Femur (tissue), 1 donor: ENCODE measurements at places on chromosomes 3 and 15.

DNA sequence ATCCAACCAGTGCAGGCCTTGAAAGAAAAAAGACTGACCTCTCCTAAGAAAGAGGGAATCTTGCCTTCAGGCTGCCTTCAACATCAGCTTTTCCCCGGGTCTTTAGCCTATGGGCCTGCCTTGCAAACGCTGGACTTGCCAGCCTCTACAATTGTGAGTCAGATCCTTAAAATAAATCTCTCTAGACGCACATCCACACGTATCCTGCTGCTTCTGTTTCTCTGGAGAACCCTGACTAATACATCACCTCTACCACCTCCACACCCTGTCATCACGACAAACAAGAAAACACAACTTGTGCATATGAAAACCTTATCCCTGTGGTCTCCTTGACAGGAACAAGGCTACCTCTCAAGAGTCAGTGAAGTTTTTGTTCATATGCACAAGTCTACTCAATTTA, 11.8 kb downstream of the CYFIP1 start:
- no peak for DNase-seq

DNA sequence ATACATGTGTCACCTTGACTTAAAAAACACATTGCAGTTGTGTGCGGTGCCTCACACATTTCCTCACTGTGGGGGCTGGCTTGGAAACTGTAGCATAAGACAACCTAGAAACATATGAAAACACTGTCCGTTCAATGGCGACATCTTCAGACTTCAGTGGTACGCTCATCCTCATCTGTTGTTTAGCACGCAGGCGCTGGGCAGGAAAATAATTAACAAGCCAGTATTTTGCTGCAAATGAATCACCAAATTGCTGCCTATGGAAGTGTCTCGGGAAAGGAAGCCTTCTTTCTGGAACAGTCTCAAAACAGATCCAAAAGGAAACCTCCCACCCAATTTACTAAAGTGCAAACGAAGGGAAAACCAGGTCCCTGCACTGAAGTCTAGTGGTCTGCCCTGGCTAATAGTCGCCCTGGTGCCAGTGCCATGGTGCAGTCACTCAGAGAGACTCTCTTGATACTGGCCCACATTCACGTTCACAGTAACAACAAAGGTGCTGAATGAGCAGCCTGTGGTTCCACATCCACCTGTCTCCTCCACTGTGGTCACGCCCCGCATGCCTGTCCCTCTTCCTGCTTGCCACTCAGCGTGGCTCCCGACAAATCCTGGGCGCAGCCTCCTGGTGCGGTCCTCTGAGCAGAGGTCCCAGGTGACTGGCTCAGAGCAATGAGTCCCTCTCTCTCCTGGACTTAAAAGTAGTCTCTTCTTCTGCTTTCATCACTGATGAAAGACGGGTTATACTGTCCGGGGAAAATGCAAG, 35.6 kb upstream of the MUC13 start:
- DNase-seq = no peak

- DNase-seq = no peak
These were observed 2.9 kb downstream of the TNFSF10 start for GRCh38 chr3:172520301-172520831.

GRCh38 chr3:186418671-186419145, 56.7 kb upstream of the DGKG start:
- no peak for DNase-seq

DNA sequence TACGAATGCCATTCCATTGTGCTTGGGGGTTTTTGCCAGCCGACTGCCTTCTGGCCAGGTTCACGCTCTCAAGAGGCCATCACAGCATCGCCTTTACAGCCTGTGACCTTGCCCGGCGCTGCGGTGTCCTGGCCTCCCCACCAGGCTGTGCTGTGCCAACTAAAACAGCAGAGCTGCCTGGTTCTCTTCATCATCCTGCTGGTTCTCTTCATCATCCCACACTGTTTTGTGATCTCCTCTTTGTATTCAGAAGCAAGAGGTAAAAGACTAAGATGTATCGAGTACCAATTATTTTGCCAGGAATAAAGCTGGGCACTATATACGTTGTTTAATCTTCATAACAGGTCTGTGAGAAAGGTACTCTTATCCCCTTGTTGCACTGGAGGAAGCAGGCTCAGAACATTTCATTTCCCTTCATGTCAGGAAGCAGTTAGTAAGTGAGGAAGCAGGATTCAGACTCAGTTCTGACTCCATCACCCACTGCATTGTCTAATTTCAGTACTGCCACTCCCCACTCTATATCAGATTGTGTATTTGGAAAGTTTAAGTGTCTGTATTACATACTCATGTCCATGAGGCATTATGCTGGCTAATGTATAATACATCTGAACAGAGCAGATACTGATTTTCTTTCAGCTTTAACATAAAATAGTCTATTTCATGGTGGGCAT, 92.7 kb downstream of the LRRC28 start:
- DNase-seq = peak; percentile 33

GRCh38 chr3:134134240-134134639, 104.5 kb upstream of the SLCO2A1 start:
- DNase-seq = no peak

- DNase-seq = peak; percentile 64
These were observed 147.5 kb downstream of the FILIP1L start for GRCh38 chr3:99966662-99967416.

GRCh38 chr15:96860741-96861140, 530.2 kb downstream of the NR2F2 start:
- no peak for DNase-seq

DNA sequence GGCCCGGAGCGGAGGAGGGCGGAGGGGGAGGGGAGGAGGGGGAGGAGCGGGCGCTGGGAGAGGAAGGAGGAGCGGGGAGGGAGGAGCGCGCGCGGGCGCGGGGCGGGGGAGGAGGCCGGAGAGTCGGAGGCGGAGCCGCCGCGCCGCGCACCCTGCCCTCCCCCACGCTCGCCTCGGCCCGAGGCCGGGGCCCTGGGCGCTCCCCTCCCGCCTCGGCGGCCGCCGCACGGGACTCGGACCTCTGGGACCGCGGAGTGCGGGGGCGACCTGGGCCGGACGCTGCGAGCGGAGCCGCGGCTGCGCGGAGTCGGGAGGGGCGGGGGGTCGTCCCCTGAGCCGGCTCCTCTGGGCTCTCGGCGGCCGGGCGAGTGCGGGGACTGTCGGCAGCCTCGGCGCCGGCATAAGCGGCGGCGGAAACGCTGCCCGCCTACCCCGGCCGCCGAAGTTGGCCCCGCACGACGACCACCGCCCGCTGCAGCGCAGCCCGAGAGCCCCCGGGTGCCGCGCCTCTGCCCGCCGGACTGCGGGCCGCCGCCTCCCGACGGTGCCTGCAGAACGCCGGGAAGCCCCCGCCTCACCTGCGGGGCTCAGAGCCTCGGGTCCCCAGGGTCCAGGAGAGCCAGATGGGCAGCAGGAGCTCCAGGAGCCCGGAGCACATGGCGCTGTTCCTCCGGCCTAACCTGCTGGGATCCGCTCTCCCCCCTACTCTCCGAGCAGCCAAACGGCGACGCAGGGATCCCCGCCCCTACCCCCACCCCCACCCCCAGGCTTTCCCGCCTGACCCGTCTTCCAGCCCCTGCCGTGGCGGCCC, 406 bp upstream of the GABRB3 start:
- DNase-seq = peak; percentile 51

GRCh38 chr3:34212656-34213055, 414.2 kb downstream of the PDCD6IP start:
- DNase-seq = no peak

- peak; percentile 8 for DNase-seq
These were observed 53.8 kb upstream of the SEC22A start for GRCh38 chr3:123147754-123148535.

GRCh38 chr3:186277268-186277909, 84.6 kb downstream of the DGKG start:
- DNase-seq = peak; percentile 48

DNA sequence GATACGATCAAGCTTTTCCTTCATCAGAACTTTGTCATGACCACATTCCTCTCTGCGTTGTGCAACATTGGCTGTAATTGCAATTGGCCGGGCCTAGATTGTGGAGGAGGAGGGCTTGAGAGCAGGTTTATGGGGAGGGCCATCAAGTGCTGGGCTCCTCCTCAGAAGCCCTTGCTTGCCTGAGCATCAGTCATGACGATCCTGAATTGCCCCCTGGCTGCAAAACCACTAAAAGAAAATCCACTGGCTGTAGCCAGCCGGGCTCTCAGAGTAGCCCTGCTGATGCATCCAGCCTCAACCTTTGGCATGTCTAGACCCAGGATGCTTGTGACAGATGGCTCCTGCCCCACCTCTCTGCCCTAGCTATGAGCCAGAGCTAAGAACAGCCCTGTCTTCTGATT, 13.4 kb upstream of the TRH start:
- DNase-seq = no peak
